Suppressor macrophage treated with lipopolysaccharide for 4 hours (primary cell): ENCODE measurements at places on chromosomes 1 and 21.

- DNase-seq: peak; percentile 85
Observed at GRCh38 chr1:231806623-231807495, 180.3 kb downstream of the DISC1 start.

GRCh38 chr1:154661110-154661509 is 53.1 kb upstream of the ADAR start:
- no peak for DNase-seq

DNA sequence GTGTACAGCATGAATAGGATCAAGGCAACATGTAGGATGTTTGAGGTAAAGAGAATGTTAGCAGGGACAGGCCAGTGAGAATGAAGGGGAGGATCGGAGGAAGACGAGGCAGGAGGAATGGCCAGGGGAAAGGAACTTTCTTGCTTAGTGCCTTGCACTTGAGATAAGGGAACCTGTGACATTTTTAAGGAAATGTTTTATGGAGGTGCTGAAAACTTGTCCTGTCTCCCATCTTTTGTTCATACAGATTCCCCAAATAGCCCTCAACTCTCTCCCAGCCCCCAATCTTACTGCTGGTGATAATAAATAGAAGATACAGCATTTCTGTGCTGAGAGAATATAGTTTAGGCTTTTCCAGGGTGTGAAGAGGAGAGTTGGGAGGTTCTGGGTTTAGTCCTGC is 13.6 kb downstream of the ATP8B2 start:
- DNase-seq: no peak

DNA sequence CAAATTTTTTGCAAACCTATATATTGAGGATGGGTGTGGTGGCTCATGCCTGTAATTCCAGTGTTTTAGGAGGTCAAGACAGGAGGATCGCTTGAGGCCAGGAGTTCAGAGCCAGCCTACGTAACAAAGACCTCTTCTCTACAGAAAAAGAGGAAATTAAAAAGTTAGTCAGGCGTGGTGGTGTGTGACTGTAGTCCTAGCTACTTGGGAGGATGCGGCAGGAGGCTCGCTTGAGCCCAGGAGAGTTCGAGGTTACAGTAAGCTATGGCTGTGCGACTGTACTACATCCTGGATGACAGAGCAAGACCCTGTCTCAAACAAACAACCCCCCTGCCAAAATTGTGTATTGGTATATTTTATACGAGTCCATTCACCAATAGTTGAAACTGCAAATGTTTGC is 589.7 kb downstream of the DPYD start:
- DNase-seq: no peak

GRCh38 chr1:163335216-163335615 is 13.5 kb downstream of the NUF2 start:
- DNase-seq: no peak

GRCh38 chr21:26060335-26061115 is 110.0 kb downstream of the APP start:
- peak; percentile 5 for DNase-seq

DNA sequence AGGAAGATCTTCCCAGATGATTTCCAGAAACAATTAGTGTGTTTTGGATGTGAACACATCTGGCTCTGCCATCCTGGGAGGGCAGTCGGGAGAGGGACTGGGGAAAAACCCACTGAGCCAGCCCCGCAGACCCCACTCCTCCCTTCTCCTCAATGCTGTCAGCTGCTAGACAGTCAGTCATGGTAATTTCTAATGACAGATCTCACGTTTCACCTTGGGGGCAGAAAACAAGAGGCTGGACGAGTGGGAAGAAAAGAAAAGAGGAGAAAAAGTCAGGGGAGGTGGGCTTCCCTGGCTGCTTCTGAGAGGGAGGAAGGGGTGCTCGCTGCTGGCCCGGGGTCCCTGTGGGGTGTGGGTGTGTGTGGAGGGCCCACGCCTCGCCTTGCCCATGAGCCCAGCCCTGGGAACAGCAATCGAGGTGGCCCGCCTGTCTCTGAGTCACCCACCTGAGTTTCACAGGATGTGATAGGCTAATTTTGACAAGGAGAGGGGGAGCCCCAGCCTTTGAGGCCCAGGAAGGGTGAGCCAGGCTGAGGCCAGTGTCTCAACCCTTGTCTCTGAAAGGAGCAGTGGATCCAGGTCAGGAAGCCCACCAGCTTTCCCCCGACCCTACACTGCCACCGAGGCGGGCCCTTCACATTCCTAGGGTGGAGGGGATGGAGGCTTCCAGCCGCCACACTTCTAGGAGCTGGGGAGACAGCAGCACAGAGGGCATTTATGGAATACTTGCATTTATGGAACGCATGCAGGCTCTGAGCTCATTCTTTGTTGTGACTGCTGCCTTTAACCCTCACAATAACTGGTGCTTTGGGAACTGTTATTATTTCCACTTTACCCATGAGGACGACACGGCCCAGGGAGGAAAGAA is 49.1 kb upstream of the IFNLR1 start:
- DNase-seq: no peak

- DNase-seq: no peak
Observed at GRCh38 chr1:197921235-197922069, 4.3 kb downstream of the LHX9 start.
